HCT116 (cell line): ENCODE measurements at places on chromosomes 2 and 18.

GRCh38 chr2:145090841-145091761 is 571.2 kb upstream of the ZEB2 start:
- DNase-seq: no peak

GRCh38 chr2:113818382-113818951 is 62.0 kb upstream of the SLC35F5 start:
- peak; percentile 83 for DNase-seq

DNA sequence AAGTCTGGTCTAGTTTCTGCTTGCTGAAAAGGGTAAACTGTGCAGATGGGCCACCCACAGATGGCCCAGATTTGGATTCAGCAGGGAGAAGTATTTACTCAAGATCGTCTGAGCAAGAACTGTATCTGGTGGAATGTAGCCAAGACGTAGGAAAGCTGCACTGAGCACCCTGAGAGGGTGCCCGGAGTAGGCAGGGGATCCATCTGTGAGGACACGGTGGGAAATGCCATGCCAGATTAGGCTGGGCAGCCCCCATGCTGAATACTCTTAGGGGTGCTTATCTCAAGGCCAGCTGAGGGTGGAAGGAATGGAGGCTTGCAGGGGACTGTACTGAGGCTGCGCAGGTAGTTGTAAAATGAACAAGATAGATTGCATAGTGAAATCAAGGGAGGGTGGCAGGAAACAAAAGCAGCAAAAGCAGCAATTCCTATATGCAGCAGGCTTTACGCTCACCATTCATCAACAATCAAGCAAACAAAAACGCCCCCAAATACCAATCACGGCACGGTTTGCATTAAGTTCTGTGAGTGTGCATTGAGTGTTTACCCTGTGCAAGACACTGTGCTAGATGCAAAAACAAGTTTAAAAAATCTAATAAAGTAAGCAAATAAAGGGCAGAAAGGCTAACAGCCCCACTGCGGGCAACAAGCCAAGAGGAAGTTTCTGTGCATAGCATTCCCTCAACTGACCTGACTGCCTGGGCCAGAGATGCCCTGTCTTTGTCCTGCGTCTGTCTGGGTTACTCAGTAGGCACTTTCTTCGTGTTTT is 32.2 kb upstream of the LPIN2 start:
- DNase-seq: no peak

DNA sequence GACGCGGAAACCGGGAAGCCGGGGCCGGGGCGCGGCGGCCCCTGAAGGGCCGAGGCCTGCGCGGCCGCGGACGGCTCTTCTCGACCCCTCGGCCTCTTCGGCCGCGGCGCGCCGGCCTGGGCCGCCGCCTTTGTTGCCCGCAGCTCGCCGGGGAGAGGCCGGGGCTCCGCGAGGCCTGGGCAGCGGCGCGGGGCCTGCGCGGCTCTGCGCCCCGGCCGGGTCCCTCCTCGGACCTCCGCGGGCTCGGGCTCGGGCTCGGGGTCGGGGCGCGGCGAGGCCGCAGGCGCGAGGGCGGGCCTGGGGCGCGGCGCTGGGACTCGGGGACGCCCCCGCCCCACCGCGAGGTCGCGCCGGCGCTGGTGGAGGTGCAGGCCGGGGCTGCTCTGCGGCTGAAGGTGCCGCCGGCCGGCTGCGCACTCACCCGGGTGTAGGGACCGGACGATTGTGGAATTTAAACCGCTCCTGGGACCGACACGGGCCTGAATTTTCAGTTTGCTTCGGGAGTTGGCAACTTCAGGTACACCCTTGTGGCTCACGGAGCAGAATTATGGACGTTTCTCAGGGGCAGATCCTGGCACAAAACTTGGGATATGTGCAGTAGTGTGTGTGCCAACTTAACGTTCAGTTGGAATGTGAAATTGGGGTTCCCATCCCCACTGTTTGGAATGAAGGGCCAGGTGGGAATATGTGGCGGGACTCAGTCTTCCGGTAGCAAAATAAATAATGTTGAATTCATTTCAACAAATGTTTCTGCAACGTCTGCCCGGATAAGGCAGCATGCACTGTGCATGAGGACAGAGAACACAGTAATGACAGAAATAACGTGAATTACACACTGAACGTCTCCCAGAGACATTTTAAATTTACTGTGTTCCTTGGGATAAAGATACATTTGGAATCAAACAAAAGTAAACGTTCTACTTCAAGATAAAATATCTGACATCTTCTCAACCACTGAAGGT is 787 bp downstream of the SOCS6 start:
- no peak for DNase-seq

DNA sequence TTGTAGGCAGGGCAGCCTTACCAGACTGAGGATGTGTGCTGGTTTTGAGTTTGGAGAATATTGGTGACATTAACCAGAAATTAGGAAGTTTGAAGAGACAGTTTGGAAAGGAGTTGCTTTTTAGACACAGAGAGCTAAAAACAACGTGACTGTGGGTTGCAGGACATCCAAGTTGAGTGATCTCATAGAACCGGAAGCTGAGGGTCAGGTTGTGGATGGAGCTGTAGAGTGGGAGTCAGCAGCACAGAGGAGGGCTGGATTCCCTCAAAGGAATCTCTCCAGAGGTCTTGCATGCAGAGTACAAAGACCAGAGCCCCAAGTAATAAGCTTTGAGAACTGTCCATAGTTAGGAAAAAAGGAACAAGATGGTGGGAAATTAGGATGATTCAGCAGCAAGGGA is 9.3 kb downstream of the MAPRE3 start:
- no peak for DNase-seq

- no peak for DNase-seq
These were observed 1.6 kb downstream of the EHD3 start for GRCh38 chr2:31235504-31235902.

DNA sequence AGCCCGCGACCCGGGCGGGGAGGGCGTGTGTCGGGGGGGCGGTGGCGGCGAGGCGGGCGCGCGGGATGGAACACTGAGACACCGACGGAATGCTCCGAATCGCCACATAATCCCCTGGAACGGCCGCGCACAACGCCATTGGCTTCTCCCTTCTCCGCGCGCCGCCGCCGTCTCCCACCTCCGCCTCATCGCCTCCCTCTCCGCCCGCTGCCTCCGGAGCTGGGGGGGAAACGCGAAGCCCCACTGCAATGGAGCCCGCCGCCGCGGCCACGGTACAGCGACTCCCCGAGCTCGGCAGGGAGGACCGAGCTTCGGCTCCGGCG is at the start of gene PHLPP1:
Gene PHLPP1 (plus strand): TSS at position 106 of the 323 bp plus-strand sequence. CDS start 143 bp downstream, at position 249.
- no peak for DNase-seq

DNA sequence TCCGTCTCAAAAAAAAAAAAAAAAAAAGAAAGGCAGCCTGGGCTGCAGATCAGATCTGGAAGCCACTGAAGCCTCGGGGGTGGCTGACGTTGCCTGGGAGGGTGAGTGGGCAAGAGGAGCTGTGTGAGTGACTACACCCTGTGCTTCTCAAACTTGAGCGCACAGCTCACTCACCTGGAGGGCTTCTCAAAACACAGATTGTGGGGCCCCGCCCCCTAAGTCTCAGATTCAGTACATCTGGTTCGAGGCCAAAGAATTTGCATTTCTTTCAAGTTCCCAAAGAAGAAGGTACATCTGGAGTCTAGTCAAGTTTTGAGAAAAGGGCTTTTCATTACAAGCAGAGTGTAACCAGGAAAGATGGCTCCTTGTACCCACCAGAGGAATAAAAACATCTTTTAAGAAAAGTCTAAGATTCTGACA is 97.7 kb upstream of the CAB39 start:
- no peak for DNase-seq

DNA sequence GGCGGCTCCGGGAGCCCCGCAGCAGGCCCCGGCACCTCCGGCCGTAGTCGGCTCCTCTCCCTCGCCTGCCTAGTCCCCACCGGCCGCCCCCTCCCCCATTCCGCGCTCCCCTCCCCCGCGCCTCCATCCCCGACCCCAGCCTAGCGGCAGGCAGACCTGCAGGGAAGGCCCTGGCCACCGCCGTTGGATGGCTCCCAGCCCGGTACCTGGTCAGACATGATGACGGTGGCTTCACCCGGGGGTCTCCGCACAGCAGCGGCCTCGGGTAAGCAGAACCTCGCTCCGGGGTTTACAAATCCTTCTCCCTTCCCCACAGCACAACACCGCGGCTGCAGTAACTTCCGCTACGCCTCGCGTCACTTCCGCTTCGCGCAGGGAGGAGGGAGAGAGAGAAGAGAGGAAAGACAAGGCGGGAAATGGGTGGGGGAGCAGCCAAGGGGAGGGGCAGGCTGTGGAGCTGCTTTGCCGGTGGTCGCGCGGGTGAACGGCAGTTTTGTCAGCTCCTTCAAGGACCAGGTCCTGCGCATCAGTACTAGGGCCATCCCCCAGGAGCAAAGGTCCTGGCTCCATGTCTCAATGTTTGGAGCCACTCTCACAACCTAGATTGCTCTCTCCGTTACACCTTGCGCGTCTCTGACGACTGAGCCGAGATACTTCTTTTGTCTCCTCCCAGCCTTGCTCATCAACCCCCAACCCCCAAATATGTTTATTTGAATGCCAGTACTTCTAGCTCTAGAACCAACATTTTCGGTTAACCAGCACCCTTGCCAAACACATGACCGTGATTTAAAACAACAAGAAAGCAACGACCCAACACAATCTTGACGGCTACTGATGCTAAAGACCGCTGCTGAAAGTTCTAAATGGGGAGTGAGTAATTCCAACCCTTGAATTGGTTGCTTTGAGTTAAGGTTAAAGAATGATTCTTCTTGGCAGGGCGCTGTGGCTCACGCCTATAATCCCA is at the start of gene SUMO1:
Gene SUMO1 (minus strand): TSS at position 364 of the 964 bp plus-strand sequence. CDS start 146 bp downstream, at position 218.
- peak; percentile 69 for DNase-seq

GRCh38 chr18:79732721-79733025 is 53.1 kb downstream of the CTDP1 start:
- no peak for DNase-seq

DNA sequence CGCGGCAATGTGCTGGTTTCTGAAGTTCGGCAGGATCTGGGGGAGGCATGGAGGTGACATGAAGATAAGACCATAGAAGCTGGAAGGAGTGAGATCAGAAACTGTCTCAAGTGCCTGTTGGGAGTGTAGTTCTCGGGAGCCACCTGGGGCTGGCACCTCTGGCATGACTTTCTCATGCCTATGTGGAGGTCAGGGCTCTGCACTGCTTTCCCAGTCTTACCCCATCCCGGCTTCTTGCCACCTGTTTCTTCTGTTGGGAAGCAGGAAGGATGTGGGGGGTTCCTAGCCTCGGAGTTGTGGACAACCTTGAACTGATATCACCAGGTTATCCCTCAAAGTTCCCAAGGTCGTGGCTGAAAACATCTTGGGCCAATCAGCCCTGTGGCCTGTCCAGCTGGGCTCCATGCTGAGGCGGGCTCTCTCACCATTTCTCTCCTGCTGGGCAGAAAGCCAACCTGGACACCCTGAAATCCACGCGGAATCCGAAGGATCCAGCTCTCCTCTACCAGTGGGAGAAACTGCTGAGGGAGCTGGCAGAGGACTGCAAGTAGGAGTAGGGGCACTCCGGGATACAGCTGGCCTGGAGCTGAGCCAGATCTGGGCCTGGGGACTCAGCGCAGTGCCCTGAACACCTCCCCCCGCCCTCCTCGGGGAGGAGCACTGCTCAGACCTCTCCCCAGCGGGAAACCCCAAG is 42.5 kb downstream of the FER1L5 start:
- no peak for DNase-seq

- no peak for DNase-seq
These were observed 547.7 kb upstream of the ZEB2 start for GRCh38 chr2:145067549-145068030.

DNA sequence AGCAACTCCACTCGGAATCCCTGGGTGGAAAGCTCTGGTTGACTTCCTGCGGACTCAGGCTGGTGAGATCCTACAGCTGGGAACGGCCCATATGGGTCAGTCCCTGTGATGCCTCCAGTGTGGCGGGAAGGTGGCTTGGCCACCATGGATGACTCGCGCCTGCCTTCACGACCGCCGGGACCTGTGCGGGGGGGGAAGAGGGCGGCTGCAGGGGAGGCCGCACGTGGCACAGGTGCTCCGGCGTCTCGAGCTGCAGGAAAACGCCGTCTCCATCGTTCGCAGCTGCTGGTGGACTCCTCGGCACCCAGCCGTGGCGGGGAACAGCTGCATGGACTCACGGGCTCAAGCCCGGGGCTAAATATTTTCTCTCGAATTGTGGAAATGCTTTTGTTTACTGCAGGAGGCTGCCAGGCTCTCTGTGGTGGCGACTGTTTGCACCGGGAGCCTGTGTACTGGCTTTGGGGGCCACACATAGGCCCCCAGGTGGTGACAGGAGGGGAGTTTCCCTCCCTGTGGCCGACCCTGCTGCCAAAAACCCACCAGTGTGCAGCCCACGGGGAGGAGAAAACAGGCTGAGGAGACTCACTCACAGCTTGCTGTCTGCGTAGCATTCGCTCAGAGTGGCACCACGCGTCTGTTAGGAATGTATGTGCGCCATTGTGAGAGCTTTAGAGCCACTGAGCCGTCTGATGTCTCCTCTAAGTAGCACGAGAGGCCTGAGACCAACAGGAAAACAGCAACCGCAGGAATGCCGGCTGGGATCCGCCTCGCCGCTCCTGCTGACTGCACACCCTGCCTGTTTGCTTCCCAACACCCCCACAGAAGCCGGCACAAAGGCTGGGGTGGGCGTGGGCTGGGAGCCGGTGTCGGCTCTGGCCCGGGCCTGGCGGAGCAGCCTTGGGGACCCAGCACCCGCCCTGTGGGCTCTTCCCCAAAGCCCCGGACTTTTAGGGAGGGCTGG is 89.2 kb downstream of the NFATC1 start:
- DNase-seq: no peak

- no peak for DNase-seq
These were observed 77.4 kb upstream of the TAF1B start for GRCh38 chr2:9765611-9766531.
